ENCODE measurements at places on chromosomes 6 and 20.

- no peak for DNase-seq
Observed at GRCh38 chr20:4894409-4894808, 106.9 kb downstream of the SLC23A2 start.

GRCh38 chr6:138620630-138621029, 121.3 kb upstream of the NHSL1 start:
- DNase-seq = no peak

DNA sequence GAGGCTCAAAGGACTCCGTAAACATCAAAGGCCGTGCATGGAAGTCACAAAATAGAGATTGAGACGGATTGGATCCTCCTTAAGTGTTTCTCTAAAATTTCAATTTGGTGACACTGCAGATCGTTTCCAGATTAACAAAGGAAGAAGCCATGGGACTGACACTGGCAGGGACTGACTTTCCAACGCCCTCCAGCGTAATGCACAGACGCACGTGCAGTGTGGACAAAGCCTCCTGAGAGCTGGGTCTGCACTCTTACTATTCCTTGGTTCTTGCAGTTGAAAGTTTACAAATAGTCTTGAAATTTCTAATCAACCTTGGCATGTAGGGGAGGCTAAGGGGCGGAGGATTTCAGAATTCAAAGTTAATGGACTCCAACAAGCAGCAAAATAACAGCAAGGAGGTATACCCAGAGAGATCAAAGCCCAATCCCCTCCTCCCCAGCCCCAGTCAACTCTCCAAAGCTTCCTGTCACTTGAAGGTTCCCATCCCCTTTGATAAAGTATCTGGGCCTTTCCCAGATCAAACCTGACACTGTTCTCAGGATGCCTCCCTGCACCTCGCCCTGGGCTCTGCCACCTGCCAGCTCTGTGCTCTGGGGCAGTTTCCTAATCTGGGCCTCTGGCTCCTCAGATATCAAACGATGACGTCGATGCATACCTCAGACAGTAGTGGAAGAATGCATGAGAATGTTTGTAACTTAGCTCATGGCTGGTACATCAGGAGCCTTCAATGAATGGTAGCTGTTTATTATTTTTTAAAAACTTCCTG, 106.5 kb upstream of the TRAF3IP2 start:
- peak; percentile 64 for DNase-seq

DNA sequence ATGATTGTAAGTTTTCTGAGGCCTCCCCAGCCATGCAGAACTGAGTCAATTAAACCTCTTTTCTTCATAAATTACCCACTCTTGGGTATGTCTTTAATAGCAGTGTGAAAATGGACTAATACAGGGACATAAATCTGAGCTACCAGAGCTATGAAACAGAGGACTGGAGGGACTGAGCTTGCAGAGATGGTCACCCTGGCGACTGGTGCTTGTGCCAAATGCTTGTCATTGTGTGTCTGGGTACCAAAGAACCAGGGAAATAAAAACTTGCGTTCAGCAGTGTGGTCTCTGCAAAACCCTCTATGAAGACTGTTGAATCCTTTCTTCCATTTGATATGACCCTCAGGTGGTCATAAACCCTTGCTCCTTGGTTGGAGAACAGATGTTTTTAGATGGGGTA, 105.1 kb upstream of the PRL start:
- DNase-seq = no peak

GRCh38 chr6:110195639-110196038, 15.4 kb downstream of the CDC40 start:
- no peak for DNase-seq

DNA sequence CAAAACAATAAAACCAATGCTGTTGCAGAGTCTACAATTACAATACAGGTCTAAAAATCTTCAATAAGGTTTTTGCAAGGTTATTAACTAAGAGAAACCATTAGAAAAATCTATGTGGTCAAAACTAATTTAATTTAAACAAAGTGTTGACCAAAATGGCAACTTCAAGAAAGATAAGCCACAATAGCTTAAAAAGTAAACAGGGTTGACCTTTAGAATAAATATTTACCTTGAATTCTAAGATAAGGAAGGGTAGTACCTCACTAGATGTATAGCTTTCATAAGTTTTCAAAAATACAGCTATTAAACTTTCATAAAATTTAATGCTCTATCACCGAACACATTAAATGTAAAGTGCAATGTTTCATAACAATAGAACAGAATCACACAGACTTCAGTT, 11.4 kb downstream of the RTN4IP1 start:
- DNase-seq = no peak

DNA sequence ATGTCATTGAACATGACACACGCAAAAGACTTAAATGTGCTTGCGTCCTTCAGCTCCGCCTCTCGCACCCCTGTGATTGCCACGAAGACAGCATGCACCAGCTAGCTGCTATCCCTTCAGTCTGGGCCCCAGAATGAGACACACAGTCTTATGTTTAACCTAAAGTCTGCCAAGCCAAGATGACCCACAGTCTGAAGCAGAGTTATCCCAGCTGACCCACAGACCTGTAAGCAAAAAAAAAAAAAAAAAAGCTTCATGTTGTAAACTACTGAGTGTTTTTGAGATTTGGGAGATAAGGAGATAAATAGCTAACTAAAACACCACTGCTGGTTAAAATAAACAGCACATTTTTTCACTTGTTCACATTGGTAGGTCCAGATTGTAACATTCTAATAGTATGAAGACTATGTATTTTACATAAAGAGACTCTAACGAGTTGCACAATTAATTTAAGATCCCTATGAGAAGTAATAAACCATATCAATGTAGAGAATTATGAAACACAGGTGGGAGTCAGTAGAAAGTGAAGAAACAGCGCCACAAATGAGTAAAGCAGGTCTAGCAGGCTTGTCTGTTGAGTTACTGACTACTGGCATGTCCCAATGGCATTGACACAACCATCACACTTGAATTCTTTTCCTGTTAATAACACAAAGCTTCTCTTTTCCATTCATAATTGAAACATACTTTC, 47.4 kb upstream of the CCDC28A start:
- DNase-seq = no peak

DNA sequence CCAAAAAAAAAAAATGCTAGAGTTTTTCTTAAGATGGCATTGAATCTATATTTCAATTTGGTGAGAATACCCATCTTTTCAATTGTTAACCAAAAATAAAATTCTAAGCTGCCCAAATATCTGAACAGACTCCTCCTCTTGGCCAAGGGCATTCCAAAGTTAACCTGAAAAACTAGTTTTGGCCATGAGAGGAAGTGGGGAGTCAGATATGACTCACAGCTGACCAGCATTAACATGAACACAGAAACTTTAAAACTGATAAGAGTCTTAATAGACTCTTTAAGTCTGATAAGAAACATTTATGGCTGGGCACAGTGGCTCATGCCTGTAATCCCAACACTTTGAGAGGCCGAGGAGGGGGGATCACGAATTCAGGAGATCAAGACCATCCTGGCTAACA, 171.3 kb downstream of the FAXC start:
- peak; percentile 14 for DNase-seq

- no peak for DNase-seq
Observed at GRCh38 chr6:108831104-108831503, 17.1 kb upstream of the ARMC2 start.

GRCh38 chr6:118285791-118286190, 262.3 kb upstream of the PLN start:
- DNase-seq = no peak

- DNase-seq = no peak
Observed at GRCh38 chr6:74283532-74283931, 587.5 kb downstream of the CD109 start.

DNA sequence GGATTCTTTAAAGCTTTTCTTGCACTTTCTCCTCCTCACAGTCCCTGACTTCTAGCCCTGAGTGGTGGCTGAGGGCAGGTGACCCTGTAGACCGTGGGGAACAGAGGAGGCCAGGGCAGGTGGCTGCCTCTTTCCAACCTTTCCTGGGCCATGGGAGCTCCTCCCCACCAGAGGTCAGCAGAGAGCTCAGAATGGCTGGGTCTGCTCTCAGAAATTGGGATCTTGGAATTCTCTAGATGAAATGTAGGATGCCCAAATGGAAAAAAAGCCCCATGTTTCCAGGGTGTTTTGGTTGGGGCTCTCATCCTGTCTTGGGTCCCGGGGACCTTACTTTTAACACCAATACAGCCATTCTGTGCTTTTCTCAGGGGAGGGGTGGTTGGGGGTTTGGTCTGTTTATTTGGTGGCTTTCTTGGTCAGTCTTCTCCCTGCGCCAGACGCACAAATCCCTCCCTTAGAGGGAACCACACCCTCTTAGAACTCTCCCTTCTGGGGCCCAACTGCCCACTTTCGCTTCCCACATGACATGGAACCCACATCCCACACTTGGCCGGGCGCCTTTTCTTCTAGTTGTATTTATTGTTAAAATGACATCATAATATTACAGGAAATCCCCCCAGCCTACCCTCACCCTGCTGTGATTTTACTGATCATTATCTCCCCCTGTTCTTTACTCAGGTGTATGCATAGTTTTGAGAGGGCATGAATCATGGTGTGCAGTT, 17.9 kb downstream of the GNAS start:
- DNase-seq = peak; percentile 89

All from ELF-1 (cell line).